ENCODE measurements at places on chromosomes 16 and 17.

DNA sequence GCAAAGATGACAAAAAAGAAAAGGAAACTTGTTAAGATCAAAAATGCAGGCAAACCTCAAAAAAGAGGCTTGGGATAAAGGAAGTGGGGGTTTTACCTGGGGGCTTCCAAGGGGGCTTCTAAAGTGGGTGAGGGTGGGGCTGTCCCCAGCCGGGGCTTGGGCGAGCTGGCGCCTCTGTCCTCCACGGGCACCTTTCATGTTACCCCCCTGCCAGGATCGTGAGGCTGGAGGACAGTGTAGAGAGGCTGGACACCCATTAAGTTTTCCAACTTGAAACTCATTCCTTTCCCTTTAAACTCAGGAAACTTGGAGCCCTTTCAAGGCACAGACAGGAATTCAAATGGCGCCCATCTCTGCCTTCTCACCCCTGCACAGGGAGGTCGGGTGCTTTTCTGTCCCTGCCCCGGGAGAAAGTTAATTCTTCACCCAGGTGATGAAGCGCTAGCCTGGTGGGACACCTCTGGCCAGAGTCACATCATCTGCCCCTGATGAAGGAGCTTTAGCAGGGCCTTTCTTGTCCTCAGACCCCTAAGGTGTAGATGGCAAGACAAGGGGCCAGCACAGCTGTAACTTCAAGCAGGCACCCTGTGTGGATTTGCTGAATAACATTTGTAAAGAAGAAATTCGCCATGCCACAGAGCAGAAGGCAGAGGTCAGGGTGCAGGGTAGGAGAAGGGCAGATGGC is 87.3 kb downstream of the C16orf78 start:
- DNase-seq, result no peak

DNA sequence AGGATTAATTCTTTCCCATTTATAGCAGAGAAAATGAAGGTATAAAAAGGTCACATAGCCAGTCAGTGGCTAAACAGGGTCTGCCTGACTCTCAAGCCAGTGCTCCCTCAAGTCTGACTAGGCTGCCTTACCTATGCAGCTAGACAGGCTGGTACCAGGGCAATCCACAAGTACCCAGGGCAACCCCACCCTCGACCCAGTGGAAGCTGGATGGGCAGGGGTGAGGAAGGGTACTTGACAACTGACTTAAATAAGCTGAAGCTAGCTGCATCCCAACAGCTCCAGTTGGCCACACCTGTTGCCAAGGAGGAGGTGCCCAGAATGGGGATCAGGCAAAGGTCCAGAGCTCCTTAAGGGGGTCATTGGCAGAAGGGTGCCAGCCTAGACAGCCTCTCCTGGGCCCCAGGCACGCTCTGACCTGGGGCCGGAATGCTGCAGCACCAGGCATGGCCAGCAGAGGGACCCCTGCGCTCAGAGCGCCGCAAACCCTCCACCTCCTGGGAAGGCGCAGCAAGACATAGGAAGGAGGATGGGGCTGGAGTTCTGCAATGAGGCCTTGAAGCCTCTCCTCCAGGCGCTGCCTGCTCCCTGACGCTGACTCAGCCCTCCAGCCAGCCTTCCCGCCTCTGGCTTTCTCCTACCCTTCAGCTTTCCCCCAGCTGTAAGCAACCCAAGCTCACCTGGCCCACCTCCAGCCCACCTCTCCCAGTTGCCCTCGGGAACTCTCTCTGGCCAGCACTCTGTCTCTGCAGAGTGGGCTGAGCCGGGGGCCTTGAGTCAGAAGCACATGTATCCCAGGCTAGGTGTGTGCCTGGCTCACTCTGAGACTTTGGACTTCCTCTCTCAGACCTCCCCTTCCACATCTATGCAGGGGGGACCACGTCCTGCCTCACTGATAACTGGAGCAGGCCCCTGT is 28.8 kb downstream of the MPP2 start:
- peak; percentile 40 for DNase-seq

DNA sequence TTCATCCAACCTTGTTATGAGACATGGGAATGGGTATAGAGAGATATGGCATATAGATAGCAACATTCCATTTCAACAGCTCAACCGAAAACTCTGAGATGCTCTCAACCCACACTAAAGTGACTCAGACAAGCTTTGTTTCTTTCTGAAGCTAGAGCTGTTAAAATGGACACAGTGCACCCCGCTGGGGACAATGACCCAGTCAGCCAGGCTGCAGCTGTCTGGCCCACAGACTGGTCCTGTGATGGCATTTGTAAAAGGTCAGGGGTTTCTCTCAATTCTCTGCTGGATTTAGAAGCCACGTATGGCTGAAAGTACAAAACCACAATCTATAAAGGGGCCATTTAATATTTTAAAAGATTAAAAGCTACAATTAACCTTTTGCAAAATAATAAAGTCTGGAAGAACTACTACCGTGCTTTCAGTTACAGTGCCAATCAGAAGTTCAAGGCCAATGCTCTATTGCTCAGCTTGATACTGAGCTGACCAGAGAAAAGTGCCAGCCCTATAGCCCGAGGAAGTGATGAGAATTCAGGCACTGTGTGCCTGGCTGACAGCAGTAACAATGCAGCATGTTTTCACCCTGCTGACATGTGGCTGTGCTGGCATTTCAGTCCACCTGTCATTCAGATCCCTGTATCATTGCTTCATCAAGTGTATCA is 60.2 kb downstream of the TEX2 start:
- no peak for DNase-seq

DNA sequence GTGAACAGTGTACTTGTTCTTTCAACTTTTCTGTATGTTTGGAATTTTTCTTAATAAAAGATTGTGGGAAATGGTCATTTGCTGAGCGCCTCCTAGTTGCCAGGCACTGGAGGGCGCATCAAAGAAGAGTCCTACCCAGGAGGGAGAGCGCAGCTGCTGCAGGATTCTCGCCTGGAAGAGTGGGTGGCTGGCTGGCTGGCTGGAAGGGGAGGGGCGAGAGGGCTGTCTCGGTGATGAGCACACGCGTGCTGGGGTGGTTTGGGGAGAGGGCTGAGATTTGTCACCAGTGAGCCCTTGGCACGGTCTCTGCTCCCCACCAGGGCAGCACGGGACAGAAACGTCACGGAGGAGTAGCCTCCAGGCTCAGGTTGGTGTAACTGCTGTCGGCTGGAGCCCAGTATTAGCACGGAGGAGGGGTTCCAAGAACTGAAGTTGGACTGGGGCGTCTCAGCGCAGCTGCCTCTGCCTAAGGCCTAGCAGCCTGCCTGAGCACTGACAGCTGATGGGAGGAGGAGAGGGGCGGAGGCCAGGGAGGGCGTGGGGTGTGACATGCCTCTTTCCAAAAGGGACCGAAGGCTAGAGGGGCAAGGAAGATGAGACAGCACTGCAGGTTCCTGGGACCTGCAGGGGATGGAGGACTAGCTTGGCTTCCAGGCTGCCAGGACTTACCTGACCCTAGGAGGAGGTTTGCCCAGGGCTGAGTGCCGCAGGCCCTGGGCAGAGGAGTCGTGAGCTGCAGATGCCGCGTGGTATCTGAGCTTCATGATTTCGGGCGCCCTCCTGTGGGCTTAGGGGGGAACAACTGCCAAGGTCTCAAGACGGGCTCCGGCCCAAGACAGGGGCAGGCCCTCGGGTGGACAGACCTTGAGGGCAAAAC is 5.7 kb downstream of the LDHD start:
- peak; percentile 64 for DNase-seq

- no peak for DNase-seq
Measured at GRCh38 chr17:68955181-68955841, at the start of gene ABCA8. TSS of gene ABCA8 (minus strand) at chr17:68955392. CDS start at chr17:68942034, 13,358 bp downstream.

DNA sequence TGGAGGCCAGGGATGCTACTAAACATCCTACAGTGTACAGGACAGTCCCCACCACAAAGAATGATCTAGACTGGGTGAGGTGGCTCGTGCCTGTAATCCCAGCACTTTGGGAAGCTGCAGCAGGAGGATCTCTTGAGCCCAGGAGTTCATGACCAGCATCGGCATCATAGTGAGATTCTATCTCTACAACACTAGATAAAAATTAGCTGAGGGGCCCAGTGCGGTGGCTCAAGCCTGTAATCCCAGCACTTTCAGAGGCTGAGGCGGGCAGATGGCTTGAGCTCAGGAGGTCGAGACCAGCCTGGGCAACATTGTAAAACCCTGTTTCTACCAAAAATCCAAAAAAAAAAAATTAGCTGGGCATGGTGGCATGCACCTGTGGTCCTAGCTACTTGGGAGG is 5.4 kb upstream of the ZNF500 start:
- no peak for DNase-seq

DNA sequence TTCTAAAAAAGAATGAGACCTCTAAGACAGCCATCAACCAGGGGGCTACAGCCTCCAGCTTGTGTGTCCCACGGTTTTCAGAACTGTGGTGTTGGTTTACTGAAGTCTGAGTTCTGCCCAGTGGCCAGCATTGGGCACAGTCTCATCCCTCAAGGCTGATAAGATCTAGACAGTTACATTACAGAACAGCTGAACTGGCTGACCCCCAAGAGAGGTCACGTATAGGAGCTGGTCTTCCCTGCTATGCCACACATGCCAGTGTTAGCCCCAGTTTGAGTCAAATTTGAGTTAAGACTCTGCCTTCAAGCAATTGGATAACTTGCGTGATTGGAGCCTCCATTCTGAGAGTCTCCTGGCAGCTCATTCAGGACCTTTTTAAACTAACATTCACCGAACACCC is 14.8 kb upstream of the NUP93 start:
- no peak for DNase-seq

DNA sequence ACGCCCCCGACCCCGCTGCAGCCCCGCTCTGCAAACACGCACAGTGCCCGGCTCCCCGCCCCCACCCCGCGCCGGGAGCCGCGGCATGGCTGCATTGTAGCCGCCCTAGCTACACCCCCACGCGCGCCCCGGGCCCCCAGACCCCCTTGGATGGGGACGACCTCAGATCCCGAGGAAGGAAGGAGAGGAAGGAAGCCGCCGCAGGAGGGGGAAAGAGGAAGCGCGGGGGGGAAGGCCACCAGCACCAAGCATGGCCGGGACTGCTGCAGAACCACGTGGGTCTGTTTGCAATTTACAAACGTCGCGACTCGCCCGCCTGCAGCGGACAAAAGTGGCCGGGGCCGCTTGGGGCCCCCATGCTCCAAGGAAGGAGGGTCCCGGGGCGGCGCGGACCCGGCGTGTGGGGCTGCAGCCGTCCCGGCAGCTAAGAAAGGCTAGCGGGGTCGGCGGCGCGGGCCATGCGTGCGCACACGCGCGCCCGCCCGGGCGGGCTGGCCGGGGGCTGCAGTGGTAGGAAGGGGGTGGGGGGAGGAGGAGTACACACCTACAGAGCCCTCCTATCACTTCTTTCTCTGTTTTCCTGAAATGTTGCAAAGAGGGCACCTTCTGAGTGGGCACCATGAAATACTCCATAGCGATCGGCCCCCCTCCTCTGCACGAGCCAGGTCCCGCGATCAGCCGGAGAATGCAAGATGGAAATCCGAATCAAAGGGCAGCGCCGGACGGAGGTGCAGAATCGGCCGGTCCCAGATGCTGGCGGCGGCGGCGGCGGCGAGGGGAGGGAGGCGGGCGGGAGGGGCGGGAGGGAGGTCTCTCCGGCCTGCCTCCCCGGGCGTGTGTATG is 488 bp downstream of the TFAP4 start:
- DNase-seq, result no peak

DNA sequence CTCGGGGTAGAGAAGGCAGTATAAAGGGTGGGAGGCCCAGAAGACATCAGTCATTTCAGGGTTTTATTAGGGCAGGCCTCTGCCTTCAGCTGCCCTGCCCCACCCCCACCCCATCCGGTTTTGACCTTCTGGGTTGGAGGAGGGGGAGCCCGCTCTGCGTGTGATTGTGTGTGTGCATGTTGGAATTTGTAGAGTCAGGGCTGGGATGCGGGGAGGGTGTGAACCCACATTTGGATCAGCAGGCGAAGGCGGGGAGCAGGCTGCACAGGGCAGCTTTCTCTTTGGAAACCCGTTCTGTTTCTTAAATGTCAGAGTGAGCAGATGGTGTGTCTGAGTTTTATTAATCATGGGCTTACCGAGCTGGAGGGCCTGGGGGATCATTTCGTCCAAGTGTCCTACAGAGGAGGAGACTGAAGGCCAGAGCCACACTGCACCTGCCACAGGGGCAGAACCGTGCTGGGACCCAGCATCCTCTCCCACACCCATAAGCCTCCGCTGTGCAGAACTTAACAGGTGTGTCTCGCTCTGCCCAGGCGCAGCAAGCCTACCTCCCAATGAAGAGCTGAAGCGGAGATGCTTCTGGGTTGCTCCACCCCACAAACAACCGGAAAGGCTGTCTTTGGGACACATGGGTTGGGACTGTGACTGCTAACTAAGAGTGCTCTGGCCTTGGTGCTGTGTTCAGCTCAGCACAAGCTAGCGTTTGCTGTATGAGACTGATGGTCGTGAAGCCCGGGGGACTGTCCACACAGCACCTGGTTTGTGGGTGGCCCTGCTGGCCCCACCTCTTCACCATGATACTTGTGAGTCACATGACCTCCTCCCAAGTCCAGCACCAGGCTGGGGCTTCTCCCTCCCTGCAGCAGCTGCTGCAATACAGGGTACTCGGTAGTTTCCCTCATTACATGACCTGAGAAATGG is 70.9 kb upstream of the GSE1 start:
- DNase-seq, result no peak

- no peak for DNase-seq
Measured at GRCh38 chr17:8995711-8996110, 25.6 kb upstream of the NTN1 start.

DNA sequence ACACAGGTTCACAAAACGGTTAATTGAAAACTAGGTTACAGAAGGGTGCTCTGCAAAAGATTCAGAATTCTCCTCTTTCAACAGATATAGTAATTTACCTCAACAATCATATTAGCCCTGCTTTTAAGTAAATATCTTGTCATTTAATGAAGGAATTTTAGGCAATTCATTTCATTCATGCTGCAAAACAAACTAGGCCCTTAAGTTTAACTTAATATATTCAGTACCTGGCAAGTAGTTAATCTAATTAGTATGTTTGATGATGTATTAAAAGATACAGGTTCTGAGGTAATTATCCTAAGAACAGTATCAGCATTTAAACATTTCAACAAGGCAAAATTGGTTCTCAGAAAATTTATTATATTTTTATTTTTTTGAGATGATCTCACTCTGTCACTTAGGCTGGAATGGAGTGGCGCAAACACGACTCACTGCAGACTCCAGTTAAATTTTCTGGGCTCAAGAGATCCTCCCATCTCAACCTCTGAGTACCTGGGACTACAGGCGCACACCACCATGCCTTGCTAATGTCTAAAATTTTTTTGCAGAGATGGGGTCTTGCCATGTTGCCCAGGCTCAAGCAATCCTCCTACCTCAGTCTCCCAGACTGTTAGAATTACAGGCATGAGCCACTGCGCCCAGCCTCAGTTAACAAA is 44.9 kb downstream of the SMURF2 start:
- DNase-seq, result no peak
